Midbrain (tissue), 1 donor: ENCODE measurements at places on chromosomes 5 and 9.

GRCh38 chr5:160030631-160031377 lies 21.9 kb downstream of the TTC1 start:
- DNase-seq = no peak

- no peak for DNase-seq
These were observed 38.0 kb downstream of the VCAN start for GRCh38 chr5:83509540-83509939.

DNA sequence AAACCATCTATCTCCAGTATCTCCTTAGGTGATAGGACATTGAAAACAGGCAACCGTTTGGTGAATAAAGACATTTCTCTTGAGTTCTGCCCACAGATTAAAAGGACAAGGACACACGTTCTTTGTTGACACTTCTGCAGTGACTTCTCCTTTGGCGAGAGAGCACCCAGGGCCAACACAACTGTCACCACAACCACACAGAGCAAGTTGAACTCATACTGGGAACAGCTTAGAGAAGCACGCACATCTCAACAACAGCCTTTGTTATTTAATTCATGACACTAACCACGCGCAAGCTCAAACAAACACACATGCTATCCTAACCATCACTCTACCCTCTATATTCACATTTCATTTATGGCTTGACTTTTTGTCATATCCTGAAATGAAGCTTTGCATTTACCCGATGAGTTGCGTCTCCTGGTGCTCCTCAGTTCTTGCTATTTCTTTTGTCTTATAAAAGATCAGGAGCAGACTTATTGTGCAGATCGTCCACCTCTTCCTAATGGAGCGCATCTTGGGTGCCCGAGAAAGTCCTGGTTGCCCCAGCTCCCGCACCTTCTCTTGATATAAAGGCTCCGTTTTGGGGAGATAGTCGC lies 543 bp downstream of the ST8SIA4 start:
- no peak for DNase-seq

DNA sequence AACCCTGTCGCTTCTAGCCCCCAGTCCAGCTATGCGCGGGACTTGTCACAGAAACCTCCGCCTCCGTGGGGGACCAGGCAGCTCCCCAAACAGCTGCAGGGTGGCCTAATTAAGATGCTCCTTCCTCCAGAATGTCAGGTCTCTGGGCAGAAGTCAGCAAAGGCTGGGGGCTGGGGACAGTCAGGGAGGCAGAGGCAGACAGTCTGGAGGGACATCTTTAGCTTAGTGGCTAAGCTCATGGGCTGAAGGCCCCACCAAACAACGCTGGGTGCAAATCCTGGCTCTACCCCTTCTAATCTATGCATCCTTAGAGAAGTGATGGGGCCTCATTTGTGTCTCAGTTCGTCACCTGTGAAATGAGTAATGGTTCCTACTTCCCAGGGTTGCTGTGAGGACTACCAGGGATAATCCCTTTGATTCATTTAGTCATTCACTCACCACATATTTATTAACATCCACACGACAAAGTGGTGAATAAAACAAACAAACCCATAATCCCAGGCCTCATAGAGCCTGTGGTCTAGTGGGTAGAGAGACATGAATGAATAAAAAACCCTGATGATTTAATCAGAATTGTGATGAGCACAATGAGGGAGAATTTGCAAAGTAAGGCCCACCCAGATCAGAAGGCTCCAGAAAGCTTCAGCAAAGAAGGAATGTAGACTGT lies 20.2 kb upstream of the MED27 start:
- no peak for DNase-seq

DNA sequence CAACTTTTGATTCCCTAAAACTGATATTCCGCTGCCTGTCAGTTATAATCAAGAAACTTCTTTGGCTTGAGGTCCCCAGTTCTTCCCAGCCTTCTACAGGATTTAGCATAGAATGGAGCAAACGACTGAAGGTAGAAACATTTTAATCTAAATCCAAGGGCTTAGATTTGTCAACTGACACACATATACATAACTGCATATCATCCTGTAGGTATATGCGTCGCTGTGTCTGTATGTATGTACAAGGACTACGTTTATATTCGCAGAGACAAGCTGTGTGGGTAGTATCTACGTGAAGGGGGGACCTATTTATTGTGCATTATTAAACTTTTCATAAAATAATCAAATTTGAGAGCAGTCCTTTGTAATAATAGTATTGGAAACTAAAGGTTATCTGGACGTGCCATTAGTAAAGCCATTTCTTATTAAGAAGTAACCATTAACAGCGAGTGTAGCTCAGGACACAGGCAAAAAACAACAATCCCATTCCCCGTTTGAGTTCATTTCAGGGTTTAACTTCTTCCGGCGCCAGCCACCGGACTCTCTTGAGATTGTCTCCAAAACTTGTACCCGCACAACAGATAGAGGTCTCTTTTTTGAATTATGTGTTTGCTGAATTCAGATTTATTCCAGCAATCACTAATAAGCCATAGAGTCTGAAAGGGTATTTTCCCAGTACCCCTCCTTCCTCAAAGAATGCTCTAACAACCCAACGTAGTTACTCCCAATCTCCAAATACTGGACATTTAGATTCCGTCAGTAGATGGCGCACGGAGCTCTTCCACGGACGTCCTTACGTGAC lies 2.1 kb upstream of the MLLT3 start:
- peak; percentile 85 for DNase-seq

DNA sequence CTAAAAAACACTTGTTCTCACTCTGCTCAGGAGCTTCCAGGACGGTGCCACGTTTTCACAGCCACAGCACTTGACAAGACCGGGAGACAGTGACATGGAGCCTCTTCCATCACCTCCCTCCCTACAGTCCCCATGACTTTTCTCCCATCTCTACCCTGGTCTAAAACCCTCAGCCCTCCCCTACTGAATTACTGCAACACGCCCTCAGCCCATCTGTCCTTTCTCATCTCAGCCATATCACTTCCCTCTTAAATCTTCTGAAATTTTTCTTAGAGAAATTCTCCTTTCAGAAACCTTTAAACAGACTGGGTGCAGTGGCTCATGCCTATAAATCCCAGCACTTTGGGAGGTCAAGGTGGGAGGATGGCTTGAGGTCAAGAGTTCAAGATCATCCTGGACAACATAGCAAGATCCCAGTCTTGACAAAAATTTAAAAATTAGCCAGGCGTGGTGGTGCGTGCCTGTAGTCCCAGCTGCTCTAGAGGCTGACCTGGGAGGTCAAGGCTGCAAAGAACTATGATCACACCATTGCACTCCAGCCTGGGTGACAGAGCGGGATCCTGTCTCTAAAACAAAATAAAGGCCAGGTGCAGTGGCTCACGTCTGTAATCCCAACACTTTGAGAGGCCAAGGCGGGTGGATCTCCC lies 125.8 kb downstream of the MYO10 start:
- no peak for DNase-seq

- no peak for DNase-seq
These were observed 405.9 kb downstream of the PLK2 start for GRCh38 chr5:58054018-58054417.
